ENCODE measurements at places on chromosomes 2 and 18. TPM values are rescaled to one million over a fixed set of nuclear protein-coding genes. Genes with fewer than 3 reads are reported as not detected.

The CHRND gene
- not detected for polyA plus RNA-seq

The ANTXR1 gene
- polyA plus RNA-seq, result 139 TPM

The MC5R gene
- not detected for polyA plus RNA-seq

The C2orf66 gene
- polyA plus RNA-seq, result not detected

The DSC2 gene
- 2.9 TPM for polyA plus RNA-seq

The WDR35 gene
- polyA plus RNA-seq, result 1.9 TPM

The TLX2 gene
- not detected for polyA plus RNA-seq

The FBXO48 gene
- polyA plus RNA-seq, result 1.1 TPM

The EFEMP1 gene
- 551 TPM for polyA plus RNA-seq

DNA sequence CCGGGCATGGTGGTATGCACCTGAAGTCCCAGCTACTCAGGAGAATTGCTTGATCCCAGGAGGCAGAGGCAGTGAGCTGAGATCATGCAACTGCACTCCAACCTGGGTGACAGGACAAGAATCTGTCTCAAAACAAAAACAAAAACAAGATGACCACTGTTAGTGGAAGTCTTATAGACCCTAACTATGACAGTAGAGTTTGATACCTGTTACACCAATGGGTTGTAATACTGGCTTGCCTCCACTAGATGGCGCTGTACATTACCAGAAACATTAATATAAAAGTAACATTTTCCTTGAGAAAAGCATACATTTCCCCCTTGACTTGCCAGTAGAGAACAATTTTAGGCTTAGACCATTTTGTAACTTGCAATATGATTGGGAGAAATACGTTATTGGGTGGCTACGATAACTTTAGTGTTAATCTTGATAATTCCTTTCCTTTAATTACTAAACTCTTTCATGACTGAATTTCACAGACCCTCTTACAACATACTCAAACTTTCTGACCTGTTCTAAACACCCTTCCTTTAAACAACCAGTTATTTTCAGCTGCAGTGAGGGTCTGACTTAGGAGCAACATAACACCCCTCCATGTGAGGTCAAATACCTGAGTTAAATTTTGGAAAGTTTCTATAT lies 19.5 kb downstream of the SLC25A52 start:
- no peak for DNase-seq

DNA sequence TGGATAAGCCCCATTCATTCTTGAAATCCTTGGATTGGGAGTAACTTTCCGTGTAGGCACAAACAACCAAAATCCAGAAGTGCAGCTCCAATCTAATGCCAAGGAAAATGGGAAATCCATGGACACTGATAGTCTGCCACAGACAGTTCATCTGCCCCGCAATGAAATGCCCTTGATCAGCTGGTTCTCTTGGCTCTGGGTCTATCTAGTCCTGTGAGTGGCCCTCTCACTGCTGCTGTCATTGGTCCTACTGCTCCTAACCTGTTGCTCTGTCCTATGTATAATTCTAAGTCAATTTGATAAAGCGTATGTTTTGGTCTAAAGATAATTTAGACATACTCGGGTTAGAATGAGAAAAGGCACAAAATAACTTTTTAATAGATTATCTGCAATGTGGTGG lies 13.7 kb upstream of the TMEM182 start:
- DNase-seq, result no peak

DNA sequence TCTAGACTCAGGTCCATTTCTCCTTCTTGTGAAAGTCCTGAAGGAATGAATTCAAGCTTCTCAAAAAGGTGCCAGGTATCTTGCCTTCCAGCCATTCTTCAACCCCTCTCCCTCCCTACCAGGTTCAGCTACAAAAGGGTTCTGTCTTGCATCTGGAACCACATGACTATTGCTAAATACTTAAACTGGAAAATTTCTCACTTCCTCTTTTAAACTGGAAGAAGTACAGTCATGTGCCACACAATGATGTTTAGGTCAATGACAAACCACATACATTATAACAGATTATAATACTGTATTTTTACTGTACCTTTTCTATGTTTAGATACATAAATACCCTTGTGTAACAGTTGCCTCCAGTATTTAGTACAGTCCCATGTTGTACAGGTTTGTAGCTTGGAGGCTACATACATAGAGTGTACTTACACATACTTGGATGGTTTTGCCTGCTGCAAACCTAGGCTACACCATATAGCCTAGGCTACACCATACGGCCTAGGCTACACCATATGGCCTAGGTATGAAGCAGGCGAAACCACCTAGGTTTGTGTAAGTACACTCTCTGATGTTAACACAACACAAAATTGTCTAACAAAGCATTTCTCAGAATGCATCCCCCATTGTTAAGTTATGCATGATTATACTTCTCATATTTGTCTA lies 142.0 kb upstream of the DNMT3A start:
- no peak for DNase-seq

GRCh38 chr2:150549381-150549780 lies 61.9 kb upstream of the RND3 start:
- no peak for DNase-seq

Data from aorta (tissue), 5 donors.